ENCODE measurements at places on chromosomes 4 and X. TPM values are rescaled to one million over a fixed set of nuclear protein-coding genes. Genes with fewer than 3 reads are reported as not detected.

KCNE5 gene
- polyA plus RNA-seq = 4.2 TPM

DNA sequence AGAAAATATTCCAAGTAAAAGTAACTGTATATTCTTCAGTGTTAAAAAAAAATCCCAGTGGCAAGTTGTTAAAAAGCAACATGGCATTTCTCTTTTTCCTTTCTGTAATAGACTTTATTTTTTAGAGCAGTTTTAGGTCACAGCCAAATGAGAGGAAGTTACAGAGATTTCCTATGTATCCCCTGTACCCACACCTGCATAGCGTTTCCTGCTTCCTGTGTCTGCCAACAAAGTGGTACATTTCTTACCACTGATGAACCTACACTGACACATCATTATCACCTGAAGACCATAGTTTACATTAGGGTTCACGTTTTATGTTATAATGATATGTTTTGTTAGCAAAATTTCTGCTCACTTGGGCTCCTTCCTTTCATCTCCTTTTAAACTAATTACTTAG is 124.7 kb downstream of the GPAT3 start:
- no peak for DNase-seq

DNA sequence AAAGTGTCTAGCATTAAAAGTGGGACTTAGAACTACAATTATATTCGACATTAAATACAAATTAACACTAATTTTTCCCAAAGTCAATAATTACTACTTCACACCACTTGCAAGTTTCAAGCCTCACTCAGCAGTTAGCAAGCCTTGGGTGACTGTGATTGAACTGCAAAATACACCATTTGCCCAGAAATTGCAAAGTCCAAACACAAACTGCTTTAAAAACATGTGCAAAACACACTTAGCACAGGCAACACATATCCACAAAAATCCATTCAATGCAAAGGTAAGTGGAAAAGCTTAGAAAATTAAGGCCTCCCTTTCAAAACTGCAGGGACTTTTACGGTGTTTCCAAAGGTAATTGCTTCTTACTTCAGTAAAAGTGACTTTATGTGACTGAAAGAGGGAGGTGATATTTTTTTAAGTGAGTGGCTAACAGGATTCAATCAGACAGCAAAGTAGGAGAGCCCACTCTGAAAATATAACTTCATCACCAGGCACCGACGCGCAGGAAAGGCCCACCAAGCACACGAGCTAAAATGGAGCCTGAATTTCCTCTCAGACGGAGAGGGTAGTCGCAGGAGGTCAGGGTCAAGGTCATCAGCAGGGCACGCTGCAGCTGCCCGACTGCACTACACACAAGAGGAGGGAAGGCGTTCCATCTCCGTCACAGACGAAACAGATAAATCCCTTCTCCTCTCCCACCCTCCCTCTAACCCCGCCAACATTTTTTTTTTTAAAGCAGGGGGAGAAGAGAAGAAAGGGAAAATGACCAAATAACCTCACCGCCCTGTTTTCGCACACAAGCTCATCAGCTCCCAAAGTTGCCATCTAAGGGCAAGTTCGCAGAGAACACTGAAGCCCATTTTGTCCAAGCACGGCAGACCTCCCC is 3.1 kb downstream of the ZNF827 start:
- DNase-seq = peak; percentile 40

- no peak for DNase-seq
Measured at GRCh38 chrX:56728321-56728720, 722 bp upstream of the NBDY start.

DNA sequence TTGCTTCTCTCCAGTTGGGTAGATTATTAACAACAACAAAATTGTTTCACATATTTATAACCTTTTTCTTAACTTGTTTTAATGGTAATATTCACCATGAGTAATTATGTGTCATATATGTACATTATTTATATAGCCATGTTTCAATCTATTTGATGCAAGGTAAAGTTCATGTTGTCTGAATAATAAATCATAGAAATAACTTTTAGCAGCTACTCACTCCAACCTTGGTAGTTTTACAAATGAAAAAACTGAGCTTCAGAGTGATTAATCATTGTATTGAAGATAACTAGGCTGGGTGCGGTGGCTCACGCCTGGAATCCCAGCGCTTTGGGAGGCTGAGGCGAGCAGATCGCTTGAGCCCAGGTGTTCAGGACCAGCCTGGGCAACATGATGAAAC is 46.0 kb downstream of the TMA16 start:
- peak; percentile 40 for DNase-seq

DNA sequence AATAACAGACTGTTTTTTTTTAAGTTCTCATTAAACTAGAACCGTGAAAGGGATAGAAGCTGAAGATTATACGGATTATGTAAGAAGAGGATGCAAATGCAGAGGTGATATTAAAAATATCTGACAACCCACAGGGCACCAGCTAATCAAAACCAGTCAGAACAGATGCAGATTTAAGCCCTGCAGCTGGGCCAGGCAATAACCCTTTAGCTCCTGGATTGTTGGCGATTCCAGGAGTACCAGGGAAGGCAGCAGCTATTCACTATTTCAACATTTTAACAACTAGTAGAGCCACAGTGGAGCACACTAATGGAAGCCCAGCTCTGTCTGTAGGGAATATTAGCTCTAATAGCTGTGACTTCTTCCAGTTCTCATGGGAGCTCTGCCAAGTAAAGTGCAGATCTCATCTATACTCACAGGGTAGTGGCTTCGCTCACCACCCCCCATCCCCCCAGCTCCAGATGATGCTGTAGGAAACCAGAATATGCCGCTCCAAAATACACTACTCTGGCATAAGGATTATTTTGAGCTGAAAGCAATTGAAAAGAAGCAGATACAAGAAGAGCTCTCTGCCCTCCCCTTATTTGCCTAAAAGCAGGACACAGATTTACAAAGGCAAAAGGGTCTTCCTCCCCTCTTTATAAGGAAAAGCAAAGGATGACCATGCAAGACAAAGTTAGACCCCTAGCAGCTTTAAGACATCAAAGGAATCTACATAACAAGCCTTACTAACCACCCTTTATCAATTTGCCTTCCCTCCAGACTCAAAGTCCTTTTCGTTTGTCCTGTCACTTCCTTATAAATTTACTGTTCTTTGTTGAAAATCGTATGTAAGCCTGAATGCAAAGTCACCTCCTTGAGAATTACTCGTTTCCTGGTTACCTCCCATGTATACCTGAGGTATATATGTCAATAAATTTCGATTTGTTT is 13.7 kb downstream of the SCD5 start:
- DNase-seq = no peak

GRCh38 chr4:17618926-17619325 is 4.5 kb downstream of the MED28 start:
- DNase-seq = no peak

DNA sequence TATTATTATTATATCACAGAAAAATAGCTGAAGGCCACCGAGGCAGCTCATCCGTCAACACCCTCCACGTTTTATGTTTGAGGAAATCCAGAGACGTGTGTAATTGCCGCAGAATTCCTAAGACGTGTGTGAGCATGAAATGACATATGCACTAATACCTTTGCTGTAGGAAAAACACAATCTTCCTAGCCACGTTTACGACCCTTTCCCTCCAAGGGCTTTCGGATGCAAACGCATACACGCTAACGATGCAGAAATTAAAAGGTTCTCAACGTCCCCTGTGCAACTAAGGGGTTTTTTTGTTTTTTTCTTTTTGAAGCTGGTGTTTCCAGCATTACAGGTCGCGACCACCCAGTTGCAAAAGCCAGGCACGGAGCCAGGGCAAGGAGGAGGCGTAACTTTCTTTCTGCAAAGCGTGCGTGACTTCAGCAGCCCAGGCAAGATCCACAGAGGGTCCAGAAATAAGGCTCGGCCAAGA is 33.8 kb downstream of the CRLF2 start:
- DNase-seq = no peak

GRCh38 chr4:149441338-149441737 is 374.3 kb downstream of the IQCM start:
- DNase-seq = no peak

GRCh38 chr4:98614662-98615061 is 43.7 kb downstream of the TSPAN5 start:
- no peak for DNase-seq

GRCh38 chr4:8316911-8317351 is 47.4 kb downstream of the HTRA3 start:
- no peak for DNase-seq

GRCh38 chr4:184680698-184681097 is 31.2 kb downstream of the PRIMPOL start:
- no peak for DNase-seq

GRCh38 chrX:108049649-108050048 is 4.8 kb downstream of the VSIG1 start:
- DNase-seq = no peak

SH2D1A gene
- 0.63 TPM for polyA plus RNA-seq

HDX gene
- polyA plus RNA-seq = 6.9 TPM

- no peak for DNase-seq
Measured at GRCh38 chrX:53715346-53715924, 28.9 kb upstream of the HUWE1 start.

DNA sequence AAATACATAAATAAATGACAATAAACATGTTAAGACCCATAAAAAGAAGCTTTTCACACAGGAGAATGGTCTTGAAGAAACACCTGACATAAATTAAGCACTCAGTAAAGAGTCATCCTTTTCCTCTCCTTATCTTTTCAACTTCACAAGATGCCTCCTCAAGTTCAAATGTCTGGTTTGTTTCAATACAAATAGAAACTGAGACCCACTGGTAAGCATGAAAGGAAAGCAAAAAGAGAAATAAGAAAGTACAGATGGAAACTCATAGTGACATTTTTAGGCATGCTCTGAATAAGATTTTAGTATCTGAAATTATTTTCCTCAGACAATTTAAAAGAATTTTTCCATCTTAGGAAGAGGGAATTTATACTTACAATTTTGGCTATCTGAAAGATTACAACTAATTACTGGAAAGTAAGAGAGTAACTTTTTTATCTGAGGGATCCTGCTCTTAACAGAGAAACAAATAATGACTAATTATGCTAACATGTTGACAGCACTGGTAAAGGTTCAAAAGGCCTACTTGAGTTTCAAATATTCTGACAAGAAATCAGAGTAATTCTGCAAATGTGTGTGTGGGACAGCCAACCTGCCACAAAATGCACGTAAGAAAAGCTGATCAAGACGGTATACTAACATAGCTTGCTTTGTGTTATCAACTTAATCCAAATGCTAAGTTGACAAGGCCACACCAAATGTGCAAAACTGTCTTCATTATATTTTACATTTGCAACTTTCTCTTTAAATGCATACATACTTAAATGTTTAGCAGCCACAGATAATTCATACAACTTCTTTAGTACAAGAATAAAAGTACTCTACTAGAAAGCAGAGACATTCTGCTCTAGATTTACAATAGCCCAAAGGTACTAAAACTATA is 113.0 kb downstream of the IQCM start:
- DNase-seq = no peak

SSX7 gene
- polyA plus RNA-seq = not detected

DNA sequence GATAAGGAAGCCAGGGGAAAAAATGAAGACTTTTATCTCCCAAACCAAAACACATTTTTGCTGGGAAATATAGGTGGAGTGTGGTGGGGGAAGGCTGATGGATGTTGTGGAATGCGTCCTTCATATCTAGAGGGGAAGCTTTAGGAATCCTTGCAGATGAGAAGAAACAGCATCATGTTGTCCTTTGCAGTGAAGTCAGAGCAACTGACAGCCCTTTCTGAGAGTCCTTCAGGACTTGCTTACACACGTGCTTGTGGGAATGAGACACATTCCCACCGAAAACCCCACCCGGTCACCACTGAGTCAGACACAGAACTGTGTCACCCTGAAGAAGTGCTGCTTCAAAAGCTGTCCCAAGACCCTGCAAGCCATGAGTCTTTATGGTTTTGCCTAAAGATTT is 81.5 kb downstream of the SHROOM2 start:
- no peak for DNase-seq

DNA sequence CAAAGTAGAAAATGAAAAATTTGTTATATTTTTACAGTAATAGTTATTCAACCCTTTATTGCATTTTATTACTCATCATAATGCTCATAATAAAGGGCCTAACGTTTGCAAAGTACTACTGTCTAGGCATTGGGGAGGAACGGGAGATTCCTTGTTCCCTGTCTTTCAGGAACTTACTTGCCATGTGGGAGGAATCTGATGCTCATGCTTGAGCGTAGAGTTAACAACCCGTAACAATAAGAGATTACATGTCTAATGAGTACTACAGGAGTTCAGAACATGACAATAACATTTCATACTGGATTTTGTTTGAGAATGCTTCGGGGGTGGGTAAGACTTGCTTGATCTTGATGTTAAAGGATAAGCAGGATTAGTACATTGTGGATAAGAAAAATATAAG is 2.9 kb downstream of the CCSER1 start:
- DNase-seq = no peak

DNA sequence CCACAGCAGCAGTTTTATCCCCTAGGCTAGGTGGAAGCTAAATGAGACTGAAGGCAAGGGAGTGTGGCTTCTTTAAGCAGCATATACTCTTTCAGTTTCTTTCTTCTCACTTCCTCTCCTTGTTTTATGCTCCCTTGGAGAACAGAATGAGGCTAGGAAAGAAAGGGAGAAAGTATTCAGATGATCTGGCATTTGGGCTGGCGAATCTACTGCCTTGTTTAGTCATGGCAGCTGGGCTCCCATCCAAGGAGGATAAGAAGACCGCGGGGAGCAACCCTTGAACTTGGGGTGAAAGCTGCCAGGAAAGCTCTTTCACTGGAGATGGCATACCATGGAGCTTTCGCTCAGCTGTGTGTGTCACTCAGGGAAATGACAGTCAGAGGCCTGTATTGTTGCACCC is 72.1 kb downstream of the ARHGEF38 start:
- no peak for DNase-seq
